H1 (cell line): ENCODE measurements at places on chromosomes 3 and 15. TPM values are rescaled to one million over a fixed set of nuclear protein-coding genes. Genes with fewer than 3 reads are reported as not detected.

The SI gene
- not detected in 2 replicates for total RNA-seq

The GRK7 gene
- total RNA-seq: not detected in 2 replicates

GRCh38 chr15:97691078-97691477 lies 269.4 kb upstream of the ARRDC4 start:
- no peak for DNase-seq

- DNase-seq: no peak
Measured at GRCh38 chr15:63439536-63440264, 58.1 kb upstream of the CA12 start.

GRCh38 chr3:57972531-57973111 lies 35.6 kb upstream of the FLNB start:
- DNase-seq: no peak

GRCh38 chr15:84598250-84598649 lies 2.6 kb upstream of the ZSCAN2 start:
- DNase-seq: no peak

- no peak for DNase-seq
Measured at GRCh38 chr3:69671082-69671952, 67.9 kb upstream of the MITF start.

DNA sequence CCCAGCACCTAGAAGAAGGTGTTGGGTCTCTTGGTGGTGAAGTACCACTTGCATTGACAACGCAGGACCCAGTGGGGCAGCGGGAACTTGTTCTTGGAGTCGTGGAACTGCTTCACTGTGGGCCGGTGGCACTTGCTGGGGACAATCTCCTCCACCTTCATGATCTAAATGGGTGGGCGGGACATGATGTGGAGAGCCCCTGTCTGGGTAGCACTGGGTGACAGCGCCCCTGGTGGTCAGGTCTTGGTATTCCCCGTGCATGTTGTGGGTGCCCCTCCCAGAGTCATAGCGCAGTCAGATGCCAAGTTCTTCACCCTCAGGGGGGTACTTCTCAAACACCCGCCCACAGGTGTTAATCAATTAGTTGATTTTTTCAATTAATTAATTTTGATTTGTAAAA lies 60.2 kb downstream of the AGBL1 start:
- peak; percentile 73 for DNase-seq

DNA sequence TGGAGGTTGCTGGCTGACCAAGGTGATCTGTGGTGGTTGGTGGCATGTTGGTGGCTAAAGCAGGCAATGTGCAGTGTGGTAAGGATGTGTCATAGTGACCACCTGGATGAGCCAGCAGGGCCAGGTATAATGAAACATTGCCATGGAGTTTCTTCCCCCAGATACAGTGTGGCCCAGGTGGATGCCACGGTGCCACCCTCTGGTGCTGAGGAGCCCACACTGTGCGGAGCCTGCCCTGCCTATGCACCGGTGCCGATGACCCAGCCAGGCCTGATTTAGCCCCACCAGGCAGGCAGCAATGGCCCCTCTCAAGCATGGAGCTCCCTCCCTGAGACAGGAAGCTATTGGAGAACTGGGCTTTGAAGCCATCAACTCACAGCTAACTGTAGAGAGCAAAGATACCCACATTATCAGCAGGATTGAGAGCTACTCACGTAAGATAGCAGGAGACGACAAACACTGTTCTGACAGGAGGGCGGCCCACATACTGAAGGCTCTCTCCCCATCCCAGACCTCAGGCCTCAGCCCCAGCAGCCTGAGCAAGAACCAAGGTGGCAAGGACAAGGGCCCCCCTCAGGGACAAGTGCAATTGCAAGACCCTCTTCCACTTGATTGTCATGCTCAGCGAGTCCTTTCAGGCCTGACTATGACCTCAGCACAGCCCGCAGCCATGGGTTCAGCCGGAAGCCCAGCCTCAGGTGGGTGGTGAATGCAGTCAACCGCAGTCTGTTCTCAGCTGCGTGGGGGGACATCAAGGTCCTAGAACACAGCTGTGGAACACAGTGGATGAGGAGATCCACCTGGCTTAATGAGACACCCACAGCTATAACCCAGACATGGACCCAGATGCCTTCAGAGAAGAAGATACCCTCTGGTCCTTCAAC lies 82.8 kb upstream of the CDV3 start:
- DNase-seq: no peak

- no peak for DNase-seq
Measured at GRCh38 chr3:24027946-24028345, 82.9 kb downstream of the NR1D2 start.
